ENCODE measurements at places on chromosomes 5 and 9.

DNA sequence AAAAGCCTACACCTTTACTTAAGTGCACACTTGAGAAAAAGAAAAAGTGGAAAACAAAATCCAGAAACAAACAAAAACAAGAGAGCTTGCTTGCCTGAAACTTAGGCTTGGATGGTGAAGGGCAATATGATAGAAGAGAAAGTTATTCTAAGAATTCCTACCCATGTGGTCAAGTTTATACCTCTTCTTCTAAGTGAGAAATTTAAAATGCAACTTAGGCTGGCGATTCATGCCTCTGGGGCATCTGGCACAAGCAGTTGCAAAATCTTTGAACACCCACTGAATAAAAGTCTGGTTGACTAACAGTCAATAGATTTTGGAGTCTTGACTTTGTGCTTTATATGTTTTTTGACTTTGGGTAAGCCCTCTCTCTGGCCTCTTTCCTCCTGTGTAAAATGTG is 239.6 kb downstream of the KDM4C start:
- DNase-seq, result peak; percentile 22

DNA sequence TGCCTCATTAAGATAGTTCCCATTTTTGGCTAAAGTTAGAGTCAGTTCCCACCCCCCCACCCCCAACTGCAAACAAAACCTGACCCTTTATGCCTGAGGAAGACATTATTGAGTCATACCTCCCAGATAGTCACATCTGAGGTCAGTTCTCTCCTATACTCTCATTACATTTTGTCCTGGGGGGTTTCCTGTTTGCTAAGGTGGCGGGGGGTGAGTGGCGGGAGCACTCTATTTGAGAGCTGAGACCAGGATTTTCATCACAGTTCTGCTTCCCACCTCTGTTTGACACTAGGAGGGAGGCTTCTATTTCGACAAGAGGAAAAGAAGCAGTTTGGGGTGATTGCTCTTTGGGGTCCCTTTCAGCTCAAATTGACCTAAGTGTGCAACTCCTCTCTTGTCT is 59.4 kb upstream of the ICE1 start:
- no peak for DNase-seq

DNA sequence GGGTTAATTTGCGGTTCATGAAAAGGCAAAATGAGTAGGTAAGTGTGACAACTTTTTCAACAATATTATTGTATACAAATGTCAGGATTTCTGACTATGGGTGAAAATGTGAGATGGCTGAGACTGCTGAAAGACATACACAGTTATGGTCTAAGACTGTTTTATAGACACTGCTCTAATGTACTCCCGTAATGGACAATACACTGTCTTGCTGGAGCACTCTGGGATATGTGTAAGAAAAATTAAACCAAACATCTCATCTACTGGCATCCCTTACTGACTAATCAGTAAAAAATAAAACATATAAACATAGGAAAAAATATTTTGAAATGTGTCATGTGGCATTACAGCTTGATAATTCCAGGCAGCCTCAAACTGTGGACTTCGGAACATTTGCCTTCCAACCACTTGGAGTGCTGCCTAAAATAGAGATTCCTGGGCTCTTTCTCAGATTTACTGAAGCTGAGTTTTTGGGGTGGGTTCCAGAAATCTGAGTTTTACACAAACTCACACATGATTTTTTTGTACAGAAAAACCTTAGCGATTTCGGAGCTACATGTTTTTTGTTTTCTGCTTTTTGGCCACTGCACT is 233.9 kb upstream of the TBCA start:
- peak; percentile 57 for DNase-seq

DNA sequence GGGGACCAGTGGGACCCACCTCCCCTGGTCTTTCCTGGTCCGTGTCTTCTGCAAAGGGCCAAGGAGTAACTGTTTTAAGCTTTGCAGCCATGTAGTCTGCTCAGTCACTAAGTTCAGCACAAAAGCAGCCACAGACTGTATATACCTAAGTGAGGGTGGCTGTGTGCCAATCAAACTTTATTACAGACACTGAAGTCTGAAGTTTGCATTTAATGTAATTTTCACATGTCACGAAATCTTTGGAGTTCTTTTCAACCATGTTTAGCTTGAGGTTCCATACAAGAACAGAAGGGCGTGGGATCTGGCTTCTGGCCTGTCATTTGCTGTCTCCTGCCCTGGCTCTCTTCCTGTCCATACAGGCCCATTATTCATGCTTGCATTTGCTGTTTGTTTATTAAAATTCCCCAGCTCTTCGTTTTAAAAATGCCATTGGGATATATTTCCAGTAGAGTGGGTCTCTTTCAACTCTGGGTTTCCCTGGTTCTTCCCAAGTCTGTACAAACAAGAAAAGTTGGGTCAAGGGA is 64.2 kb upstream of the ECM2 start:
- DNase-seq, result no peak

- no peak for DNase-seq
These were observed 186.1 kb downstream of the FSTL4 start for GRCh38 chr5:133426264-133426663.

DNA sequence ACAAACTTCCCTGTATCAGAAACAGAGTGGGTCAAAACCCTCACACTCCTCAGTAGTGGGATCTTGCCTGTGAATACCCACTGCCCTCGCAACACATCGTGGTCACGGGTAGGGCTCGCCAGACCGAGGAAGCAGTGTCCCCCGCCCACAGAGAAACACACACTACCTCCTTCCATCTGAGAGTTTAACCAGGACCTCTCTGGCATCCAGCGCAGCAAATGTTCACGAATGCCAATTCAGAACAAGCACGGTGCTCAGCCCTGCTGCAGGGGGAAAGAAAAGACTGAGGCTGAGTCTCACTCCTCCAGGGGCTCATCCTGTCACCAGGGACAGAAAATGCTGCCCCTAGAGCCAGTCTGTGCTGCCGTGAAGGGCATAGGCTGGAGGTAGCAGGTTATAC is 42.5 kb upstream of the SYNPO start:
- DNase-seq, result no peak

DNA sequence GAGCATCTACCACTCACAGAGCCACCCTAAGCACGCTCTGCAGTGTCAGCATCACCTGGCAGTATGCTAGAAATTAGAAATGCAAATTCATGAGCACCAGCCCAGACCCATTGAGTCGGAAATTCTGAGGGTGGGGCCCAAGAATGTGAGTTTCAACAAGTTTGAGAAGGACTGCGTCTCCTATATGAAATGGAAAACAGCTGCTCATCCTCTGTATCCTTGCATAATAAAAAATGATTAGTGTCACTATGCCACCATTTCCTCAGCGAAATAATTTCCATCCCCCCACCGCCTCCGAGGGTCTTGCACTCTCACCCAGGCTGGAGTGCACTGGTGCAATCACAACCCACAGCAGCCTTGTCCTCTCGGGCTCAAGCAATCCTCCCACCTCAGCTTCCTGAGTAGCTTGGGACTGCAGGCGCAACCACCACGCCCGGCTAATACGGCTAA is 1.3 kb upstream of the IQGAP2 start:
- DNase-seq, result no peak

DNA sequence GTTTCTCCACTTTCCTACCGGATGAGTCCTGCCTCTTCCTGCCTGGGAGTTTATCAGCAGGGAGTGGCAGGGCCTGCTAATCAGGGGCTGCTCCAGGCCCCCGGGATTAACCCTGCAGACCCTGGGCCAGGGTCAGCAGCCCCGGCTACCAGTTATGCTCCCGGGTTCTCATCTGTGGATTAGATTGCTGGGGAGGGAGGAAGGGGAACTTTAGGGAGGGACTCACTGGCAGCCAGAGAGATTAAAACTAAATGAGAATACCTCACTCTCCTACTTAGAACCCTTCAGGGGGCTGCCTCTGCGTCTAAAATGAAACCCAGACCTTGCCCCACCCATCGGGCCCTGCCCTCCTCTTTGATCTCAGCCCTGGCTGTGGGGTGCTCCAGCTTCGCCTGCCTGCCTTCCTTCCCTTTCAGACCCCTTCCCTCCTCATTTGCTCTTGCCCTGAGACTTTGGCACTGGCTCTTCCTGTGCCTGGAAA is 130.5 kb upstream of the HAND1 start:
- DNase-seq, result no peak

DNA sequence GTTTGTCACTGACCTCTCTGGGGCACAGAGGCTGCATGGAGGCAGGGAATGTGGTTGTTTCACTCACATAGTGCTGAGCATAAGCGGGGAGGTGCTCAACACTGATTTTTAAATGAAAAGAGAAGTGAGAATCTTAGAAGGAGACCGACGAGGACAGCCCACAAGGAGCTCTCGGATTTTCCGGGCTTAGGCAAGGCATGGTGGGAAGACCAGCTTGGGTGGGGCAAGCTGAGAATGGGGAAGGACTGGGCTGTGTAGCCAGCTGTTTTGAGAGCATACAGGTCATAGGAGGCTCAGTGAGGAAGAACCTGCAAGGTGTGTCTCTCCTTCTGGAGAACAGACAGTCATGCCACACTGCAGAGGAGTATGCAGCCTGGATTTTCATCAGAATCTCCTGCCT is 86.0 kb upstream of the TNFSF8 start:
- no peak for DNase-seq

DNA sequence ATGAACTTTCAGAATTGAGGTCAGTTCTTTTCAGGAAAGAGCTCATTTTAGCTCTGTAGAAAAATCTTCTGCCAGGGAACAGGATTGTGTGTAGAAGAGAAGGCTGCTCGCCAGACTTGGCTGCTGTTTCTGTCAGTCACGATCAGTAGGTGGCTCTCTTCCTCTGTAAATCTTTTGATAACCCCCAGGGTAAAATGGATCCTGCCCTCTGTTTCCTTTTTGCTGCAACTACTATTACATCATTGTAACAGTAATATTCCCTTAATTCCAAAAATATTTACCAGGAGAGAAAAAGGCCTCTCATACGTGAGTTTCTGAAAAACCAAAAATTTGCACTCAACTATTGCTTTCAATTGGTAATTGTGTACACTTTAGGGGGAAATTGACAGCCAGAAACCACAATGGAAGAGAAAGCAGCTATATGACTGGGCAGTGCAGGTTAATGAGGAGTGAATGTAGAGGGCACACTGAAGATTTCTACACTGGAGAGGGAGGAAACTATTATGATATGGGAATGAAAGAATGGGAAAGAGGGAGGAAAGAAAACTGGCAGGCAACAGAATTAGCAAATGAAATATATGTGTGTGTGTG is 12.3 kb downstream of the IFNA21 start:
- no peak for DNase-seq

DNA sequence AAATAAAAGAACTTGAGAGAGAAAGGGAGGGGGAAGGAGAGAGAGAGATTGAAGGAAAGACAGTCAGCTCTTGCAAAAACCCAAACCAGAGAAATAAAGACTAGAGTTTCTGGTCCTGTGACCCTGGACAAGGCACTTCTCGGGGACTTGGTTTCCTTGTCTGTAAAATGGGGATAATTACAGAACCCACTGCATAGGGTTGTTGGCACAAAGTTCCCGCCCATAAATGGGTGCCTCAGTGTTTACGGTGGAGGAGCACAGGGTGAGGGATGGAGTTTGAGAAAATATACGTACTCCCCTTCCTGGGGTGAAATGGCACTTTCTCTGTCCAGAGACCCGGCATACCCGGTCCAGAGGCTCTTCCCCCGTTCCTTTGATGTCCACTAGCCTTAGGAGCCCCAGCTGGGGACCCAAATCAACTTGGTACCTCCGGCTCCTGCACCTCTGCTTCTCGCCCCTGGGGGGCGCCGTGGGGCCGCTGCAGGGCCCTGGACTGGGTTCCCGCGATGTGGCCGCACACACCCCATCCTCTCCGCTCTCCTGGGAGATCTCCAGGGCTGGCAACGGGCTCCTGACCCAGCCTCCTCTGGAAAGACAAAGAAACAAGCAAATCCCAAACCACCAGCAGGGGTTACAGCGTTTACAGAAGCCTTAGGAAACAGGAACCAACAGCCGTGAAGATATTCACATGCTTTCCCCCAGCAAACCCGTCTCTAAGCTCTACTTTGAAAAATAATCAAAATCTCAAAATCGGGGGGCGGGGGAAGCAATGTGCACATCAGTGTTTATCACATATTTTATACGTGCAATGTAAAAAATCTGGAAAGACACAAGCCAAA is 26.3 kb downstream of the PTGES start:
- peak; percentile 45 for DNase-seq

DNA sequence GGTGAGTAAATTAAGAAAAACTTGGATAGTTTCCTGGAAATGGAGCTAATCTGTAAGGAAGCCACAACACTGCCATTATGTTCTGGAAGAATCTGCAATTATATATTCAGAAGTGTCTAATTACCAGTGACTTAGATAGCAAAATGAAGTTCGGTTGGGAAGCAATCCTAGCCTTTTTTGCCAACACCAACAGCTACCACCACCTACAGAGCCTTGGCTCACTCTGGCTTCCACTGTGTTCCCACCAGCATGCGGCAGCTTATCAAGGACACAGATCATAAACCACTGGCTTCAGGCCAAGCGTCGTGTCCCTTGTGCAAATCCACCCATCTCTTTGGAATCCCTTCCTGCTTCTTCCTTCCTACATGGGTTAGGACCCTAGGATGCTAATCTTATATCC is 118.0 kb upstream of the PCA3 start:
- no peak for DNase-seq

DNA sequence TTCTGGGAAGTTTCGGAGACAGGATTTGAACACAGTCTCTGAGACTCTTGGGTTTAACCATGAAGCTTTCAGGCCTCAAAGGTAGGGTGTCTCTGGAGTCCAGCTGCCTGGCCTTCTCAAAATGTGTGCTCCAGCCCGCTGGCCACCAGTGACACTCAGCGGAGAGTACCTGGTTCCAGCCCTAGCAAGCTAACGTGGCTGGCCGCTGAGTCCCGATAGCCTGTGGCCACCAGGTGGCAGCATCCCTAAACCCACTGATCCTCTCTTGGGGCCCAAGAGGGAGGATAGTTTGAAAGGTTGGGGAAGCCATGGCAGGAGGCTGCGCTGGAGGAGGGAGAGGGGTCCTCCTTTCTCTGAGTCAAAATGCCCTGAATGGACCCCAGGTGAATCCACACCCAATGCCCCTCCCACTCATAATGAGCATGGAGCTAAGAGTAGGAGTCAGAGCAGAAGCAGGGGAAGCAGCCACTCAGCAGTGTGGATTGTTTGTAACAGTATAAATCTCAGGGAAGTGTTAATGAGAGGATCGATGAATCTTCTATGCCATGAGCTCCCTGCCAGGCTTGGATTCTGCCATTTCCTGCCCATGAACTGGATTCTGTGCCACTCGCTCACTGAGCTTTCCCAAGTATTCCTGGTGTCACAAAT is 5.4 kb upstream of the TIFAB start:
- DNase-seq, result no peak

All from BJ (cell line).